ENCODE measurements at places on chromosomes 3 and 15.

DNA sequence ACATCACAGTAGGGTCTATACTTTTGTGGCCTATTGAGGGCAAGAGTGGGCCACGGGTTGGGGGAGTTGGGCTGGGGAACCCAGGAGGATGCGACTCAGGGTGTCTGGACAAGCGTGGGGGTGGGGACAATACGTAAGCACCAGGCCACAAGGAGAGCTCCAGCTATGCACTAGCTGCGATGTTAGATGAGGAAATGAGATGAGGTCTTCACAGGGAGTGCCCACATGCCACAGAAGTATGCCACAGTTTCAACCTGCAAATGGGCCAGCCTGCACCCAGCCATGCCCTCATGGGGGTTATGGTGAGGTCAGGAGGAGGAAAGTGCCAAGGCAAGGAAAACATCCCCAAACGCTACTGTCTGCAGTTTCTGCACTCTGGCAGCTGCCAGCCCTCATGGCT lies 30.5 kb downstream of the CACNA2D2 start:
- DNase-seq = no peak

GRCh38 chr15:94293411-94294402 lies 62.3 kb downstream of the MCTP2 start:
- no peak for DNase-seq

- DNase-seq = no peak
These were observed 10.3 kb downstream of the NAALADL2 start for GRCh38 chr3:174869448-174869847.

DNA sequence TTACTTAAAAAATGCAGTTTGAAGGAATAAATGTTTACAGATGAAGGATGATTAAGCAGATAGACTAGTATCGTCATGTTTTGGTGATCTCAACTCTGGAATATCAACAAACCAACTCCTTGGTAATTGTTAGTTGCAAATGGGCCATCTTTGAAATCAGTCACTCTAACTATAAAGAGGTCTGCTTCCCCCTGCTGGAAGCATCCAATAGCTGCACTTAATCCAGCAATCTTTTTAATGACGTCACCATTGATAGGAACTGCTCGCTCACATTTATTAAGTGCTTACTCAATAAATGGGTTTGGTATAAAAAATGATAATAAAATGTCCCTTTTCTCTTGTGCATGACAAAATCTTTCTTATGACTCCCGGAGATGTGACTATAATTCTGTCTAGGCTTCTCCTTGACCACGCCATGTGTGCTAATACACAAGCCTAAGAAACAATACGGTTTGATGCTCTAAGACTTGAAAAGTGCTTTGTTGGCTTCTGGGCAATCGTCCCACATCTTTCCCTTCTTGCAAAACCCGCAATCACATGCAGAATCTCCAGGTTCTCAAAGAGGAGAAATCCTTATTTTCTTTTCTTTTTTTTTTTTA lies 227.6 kb upstream of the POU1F1 start:
- no peak for DNase-seq

DNA sequence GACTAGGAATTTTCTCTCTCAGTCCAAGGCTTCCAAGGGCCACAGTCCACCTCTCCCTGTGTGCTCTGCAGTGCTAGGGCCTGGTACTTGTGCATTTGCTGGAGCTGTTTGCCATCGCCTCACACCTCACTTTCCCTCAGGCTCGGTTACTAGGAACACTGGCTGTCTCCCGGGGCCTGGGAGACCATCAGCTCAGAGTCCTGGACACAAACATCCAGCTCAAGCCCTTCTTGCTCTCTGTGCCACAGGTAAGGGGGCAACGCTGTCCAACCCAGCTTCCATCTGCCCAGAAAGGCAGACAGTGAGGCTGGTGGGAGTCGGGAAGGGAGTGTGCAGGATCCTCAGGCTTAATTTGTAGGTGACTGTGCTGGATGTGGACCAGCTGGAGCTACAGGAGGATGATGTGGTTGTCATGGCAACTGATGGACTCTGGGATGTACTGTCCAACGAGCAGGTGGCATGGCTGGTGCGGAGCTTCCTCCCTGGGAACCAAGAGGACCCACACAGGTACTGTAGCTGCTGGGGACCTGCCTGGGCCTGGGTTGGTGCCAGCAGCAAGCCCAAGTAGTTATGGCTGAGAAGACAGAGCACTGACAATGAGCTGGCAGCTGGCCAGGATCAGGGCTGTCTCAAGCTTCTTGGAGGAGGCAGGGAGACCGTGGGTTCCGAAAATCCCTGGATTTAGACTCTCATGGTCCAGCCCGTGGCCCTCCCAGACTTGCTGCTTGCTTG lies 3.4 kb downstream of the PPM1M start:
- no peak for DNase-seq

GRCh38 chr3:7602297-7602696 lies 741.4 kb downstream of the GRM7 start:
- DNase-seq = no peak

DNA sequence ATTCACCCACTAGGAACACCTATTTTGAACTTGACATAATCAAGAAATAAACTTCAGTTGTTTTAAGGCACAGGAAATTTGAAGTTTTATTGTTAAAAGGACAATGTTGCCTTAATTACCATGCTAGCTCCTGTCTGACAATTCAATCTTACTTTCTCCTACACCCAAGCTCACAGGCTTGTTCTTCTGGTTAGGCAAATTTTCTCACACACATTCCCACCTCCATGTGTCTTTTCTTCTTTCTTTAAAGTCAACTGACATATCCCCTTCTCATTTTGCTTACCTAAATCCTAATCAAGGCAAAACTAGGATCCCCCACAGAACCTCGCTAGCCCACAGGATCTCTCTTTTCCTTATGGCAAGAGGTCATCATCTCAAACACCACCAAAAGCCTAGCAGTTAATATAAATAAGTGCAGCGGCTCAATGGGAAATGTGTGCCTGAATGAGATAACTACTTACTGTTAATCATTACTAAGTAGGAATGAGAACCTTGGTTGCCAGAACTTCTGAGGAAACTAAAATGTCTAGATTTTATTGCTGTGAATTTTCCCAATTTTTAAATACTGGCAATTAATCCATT lies 189.3 kb downstream of the PLCH1 start:
- no peak for DNase-seq

DNA sequence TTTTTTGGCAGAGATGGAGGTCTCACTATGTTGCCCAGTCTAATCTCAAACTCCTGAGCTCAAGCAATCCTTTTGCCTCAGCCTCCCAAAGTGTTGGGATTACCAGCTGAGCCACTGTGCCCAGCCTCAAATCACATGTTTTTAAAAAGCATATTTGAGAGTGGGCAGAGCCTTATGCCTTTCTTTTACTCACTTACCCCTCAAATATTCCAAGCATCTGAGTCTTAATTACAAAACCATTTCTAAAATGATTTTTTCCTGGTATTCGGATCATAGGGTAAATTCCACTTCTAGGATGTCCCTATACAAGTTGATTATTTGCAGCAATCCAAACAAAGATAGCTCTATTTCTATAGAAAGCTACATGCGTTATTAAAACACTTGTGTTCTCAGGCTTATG lies 106.1 kb downstream of the RFTN1 start:
- DNase-seq = no peak

GRCh38 chr3:197847866-197848401 lies 56.9 kb downstream of the LRCH3 start:
- DNase-seq = no peak

GRCh38 chr3:104126864-104127553 lies 1239.7 kb upstream of the ALCAM start:
- no peak for DNase-seq

DNA sequence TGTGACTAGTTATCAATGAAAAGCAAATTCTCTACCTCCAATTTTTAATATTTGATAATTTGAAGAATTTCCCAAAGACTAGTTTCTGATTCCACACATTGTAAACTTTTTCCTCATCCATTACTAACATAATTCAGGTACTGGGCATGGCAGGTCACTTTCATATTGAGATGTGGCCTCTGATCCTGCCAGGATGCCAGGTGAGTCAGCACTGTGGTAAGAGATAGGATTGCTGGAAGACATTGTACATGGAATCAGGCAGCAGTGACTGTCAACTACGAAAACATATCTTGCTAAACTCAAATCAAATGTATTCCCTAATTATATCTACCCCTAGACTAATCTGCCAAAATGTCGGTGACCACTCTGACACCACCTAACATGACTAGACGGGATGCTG lies 33.2 kb upstream of the POU1F1 start:
- no peak for DNase-seq

DNA sequence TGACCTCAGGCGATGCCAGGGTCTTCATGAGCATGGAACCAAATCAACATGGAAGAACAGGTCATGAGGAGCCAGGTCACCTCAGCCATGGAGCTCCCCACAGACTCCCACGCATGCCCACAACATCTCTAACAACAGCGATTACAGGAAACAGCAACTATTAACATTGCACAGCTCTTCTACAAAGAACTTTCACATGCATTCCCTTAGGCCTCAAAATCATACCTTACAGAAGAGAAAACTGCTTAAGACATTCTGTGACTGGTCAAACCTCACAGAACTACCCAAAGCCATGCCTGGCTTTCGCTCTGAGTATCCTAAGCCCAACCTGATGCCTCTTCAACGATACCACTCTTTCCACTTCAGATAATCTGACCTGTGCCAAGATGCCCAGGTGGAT lies 117.8 kb downstream of the OXNAD1 start:
- no peak for DNase-seq

DNA sequence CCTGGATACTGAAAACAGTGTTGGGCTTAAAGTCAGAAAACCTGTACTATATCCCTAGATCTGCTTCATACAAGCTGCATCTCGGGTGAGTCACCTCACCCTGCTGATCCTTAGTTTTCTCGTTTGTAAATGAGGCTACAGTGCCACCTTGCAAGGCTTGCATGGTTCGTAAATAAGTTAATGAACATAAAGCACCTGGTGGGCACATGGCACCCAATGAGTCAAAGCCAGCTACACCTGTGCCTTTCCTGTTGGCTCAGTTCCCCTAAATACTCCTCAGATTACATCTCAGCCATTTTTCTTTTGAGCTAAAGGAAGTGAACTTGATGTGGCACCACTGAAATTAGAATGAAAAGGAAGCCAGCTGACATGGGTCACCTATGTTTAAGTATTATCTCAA lies 26.5 kb downstream of the RTP1 start:
- DNase-seq = no peak

- DNase-seq = no peak
These were observed 145.1 kb downstream of the GHSR start for GRCh38 chr3:172303181-172303580.

DNA sequence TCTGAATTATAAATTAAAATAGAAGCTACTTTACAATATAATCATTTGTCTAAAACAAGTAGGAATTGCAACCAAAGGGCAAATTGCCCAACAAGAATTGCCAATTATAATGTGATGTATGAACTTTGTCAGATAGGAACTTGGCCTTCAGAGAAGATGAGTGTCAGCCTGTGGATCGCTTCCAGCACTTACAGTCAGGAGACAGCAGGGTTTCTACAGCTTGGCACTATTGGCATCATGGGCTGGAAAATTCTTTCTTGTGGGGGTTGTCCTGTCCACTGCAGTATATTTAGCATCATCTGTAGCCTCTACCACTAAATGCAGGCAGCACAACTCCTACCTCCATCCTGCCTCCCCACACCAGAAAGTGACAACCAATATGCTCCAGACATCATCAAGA lies 48.1 kb upstream of the CRBN start:
- DNase-seq = no peak

DNA sequence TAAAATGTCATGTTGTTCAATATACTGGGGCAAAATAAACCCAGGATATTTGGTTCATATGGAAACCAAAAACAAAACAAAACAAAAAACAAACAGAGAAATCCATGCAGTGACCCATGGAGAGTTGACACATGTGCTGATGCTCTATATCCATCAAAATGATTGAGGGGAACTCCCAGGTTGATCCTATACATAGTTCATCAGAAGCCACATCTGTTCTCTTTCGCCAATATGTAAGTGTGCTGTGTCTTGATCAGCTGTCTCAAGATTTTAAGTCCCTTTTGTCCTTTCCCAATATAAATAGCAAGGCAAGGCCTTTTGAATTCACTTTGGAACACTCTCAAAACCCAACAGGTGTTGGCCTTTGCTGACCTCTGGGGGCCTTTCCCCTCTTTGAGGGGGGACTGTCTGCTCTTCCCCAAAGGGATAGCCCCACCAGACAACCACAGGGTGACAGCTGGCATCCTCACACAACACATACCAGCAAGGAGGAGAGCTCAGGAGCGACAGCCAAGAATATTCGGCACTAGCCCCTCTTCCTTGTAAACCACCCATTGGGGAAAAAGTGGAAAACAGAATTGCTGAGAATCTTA lies 209.4 kb upstream of the CD96 start:
- no peak for DNase-seq

- DNase-seq = no peak
These were observed 89.8 kb downstream of the KLHL25 start for GRCh38 chr15:85704720-85705429.
